ENCODE measurements at places on chromosomes 1 and 21.

DNA sequence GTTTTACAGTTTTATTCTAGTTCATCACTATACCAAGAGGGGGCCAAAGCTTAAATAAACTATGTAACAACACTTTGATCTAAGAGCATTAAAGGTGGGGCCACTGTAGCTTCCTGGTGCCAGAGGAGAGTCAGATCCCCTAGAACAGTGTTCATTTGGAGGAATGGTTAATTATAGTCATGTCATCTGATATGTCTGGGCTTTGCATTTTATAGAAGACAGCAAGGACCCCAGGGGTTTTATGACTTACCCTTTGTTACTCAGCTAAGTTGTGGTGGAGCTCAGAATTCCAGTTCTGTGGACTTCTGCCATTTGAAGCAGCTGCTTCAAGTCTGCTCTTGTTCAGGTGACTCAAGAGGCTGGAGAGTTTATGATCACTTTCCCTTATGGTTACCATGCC is 16.7 kb downstream of the KDM4A start:
- DNase-seq: no peak

GRCh38 chr1:150225546-150225945 is 10.4 kb downstream of the ANP32E start:
- DNase-seq: no peak

DNA sequence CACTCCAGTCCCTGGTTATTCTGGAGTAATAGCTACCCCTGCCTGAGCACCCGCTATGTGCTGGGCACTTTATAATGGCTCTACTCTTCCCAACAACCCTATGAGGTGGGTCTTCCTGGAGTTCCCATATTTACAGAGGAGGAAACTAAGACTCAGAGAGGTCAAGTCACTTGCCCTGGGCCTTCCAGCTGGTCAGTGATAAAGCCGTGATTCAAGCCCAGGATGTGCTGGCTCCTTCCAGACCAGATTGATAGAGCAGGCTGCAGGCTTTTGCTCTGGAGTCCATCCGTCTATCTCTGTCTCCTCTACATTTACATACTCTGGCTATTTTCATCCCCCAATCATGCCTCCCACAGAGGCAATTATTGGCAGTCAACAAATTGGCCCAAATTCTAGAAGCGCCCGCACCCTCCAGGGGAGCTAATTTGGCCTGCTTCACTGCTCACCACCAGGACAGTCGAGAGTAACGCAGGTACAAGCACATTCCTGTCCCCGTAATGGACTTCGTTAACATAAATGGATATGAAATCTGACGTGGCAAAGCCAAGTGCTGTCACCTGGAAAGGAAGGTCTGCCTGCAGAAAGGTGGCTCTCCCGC is 39.8 kb upstream of the SELENON start:
- no peak for DNase-seq

- no peak for DNase-seq
Measured at GRCh38 chr1:2921970-2922686, 99.1 kb upstream of the ACTRT2 start.

DNA sequence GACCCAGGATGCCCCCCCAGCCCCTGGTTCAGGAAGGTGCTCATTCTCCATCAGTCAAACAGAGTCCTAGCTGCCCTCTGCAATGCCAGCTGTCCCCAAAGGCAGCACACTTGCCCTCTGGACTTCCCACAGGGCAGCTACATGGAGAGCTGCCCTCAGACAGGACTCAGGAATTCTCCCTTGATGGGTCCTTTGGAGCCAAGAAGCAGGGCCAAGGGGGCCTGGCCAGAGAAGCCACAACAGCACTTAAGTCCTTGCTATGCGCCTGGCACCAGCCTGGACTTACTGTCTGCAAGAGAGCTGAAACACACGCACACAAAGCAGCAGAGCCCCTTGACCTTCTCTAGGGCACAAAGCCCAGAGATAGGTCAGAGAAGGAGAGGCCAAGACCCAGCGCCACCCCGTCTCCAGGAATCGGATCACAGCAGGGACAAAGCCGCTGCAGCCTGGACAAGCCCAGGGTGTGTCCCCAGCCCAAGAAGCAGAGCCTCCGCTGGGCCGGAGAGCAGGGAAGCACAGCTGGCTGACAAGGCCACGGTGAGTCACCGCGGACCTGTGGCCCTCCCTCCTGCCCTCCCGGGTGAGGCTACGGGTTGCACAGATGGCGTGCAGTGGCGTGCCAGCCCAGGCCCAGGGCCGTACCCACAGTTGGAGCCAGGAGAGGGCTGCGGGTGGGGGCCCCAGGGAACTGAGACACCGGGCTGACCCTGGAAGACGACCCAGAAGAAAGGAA is 1.7 kb downstream of the WNT9A start:
- no peak for DNase-seq

GRCh38 chr1:56644064-56644918 is 823 bp upstream of the PRKAA2 start:
- peak; percentile 6 for DNase-seq

DNA sequence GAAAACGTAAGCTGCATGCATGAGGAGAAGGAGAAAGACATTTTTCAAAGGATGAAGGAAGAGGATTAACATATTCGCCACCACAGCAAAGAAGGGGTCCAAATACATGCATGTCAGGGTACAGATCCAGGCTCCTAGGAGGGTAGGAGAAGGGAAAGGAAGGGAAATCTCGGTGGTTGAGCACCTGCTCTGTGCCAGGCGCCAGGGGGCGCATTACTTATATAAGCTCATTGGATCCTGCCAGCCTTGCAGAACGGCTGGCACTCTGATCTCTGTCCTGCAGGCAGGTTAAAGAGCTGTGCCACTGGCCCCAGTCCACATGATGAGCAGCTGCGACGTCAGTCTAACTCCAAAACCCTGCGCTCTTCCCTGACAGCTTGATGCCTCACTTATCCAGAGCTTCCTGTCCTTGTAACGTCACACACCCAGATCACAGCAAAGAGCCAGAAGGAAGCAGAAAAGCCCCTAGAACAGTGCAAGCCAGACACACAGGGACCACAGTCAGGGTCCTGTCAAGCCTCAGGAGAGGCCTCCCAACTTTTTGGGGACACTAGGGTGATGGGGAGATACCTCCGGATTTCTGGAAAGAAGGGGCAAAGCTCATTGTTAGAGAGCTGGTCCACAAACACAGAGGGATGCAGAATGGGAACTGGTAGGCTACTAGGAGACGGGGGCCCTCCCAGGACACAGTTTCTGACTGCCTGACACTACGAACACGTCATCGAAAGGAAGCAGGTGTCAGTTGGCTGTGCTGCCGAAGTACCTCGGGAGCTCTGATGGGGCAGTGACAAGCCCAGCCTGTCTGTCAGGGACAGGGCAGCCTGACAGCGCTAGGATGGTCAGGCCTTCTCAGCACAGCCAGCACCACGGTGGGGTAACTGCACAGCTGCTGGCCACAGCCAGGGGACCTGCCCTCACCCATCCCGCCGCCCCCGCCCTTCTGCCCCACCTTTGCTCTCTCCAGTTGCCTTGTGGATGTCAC is 99.1 kb downstream of the BEND5 start:
- DNase-seq: peak; percentile 85

DNA sequence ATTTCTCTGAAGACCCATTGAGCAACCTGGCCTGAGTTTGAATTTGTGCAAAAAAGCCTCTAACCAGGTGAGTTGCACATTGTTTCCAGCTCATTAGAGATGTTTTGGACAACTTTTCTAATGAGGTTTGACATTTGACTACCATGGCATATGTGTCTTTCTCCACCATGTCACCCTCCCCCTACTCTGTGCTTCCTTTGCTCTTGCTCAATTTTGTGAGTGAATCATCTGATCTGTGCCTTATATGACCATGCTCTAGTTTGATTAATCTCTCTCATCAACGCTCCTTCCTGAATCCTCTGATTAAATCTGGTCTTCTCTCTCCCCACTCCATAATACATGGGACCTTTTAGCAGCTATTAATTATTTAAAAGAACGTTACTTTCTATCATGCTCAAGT is 144.8 kb upstream of the SAMSN1 start:
- DNase-seq: no peak

- no peak for DNase-seq
Measured at GRCh38 chr1:81165963-81166362, 634.8 kb upstream of the ADGRL2 start.

DNA sequence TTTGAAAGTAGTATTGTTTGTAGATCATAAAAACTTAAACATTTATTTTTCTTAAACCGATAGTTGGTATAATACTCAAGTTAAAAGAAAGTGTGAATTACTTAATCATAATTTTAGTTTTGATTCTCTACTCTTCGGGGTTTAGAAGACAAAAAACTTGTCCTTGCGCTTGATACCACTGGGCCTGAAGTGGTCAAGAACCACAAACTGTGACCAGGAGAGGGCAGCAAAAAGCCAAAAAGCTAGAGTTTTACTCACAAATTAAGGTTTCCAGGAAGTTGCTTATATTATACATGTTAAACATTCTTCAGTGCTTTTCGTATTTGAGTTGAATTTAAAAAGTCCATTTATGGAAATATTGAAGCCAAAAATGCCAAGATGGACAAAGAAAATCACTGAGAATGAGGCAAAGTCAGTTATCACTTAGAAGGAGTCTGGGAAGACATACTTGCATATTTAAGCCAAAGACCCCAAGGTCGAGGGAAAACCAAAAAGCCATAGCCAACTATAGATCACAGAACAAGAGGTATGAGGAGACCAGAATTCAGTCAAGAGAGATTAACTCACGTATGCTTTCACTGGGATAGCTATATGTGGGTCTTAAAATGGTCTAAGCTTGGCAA is 34.2 kb downstream of the EFCAB7 start:
- DNase-seq: no peak

GRCh38 chr1:32331549-32331948 is 4.5 kb downstream of the MARCKSL1 start:
- DNase-seq: no peak

DNA sequence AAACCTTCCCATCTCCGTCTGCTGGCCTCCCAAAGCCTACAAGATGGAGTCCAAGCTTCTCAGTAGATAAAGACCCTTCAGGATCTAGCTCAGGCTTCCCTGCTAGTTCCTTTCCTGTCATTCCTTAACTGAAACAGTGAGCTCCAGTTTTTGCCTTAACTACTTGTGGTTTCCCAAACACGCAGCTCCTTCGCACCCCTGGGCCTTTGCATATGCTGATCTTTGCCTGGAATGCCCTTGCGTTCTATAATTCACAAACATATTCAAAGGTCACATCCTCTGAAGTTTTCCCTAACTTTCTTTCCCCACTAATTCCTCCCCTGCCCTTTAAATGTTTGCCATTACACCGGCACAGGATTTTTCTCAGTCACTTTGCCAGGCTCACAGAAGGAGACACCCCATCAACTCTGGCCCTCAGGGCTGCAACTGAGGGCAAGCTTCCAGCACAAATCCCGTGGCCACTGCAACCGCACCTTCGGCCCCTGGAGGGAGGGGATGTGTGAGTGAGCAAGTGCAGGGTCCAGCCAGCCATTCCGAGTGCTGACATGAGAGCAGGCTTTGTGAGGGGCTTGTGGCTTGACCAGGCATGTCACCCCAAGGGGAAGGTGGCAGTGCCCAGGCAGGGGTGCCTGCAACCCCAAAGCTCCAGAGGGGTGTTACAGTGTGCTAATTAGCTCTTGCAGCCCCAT is 41.3 kb downstream of the RAB3B start:
- DNase-seq: no peak

DNA sequence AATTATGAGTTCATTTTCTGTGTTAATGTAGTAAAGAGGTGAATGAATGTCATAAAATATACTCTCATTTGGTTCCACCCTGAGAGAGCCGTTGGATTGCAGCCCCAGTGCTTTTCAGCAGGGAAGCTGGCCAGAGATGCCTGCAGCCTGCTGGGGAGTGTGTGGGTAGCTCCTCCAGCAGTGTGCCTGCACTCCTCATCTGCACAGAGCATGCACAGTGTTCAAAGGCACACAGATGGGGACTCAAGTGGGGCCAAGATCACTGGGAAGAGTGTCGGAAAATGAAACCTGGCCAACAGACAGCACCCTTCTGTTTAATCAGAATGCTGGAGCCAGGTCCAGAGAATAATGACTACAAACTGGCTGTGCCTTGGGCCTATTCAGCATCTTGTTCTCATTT is 206.8 kb downstream of the ST6GALNAC3 start:
- DNase-seq: peak; percentile 71

GRCh38 chr1:237672748-237673147 is 218.0 kb downstream of the ZP4 start:
- DNase-seq: no peak

DNA sequence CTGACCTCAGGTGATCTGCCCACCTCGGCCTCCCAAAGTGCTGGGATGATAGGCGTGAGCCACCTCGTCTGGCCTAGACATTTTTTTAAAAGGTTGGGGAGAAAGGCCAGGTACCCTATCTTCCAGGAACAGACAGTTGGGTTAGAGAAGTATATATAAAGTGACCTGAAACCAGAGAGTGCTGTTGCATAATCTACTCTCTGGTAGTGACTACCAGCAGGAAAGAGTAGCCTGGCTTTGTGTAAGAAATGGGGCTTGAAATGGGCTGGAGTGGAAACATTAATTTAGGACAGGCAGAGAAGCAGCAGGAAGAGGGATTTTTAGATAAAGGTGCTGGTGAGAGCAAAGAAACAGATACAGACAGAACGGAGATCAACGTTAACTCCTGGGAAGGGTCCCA is 125.8 kb upstream of the HOOK1 start:
- no peak for DNase-seq

GRCh38 chr1:182340233-182341058 is 51.1 kb downstream of the GLUL start:
- no peak for DNase-seq

DNA sequence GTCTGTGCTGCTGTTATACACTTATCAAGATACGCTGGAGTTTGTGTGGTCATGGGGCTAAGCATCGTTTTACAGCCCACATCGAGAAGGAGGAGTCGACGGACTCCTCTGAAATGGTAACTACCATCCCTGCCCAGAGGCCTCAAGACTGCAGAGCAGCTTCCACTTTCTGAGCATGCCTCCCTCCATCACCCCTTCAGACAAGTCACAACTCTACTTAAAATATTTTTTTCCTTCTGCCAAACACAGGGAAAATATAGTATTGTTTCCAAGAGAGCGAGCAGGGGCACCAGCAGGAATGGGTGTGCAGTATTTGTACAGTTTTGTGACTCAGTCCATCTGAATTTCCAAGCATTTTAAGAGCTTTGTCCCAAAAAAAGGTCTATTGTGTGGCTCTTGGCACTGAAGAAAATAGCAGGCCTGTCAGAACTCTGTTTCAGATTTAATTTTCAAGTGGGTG is 14.1 kb downstream of the EVA1C start:
- DNase-seq: peak; percentile 73

DNA sequence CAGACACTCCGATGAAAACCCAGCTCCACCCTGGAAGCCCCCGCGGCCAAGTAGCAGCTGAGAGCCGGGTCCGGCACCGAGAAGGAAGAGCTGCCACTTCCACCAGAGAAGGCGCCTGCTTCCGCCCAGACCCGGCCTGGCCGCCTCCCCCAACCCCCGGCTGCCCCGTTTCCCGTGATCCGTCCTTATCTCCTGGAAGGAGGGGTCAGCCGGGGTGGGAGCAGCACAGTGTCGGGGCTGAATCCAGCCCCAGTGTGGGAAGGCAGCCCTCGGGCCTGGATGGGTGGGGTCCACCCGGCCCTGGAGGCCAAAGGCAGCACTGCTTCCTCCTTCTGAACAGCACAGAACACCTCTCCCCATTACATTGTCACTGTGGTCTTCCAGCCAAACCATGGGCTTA is 69.4 kb downstream of the MEGF6 start:
- DNase-seq: no peak

DNA sequence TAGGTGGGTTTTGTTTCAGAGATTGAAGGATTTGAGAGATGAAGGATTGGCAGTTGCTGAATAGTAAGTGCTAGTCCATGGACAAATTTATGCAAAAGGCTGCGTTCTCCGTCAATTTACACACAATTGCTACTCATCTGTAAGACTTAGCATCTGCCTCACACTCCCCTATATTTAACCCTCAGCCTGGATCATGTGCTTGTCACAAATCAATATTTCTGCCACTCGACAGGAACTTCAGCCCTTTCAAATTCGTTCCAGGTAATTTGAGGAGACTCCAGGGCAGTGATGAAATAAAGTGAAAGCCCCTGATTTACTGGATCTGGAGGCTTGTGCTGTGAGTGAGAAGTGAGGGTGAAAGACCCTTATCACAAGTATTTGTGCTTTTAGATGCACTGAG is 105.6 kb upstream of the UBE2U start:
- DNase-seq: no peak

All from Ammon's horn (tissue), 1 donor.